ENCODE measurements at places on chromosomes 5 and 9. TPM values are rescaled to one million over a fixed set of nuclear protein-coding genes. Genes with fewer than 3 reads are reported as not detected.

GRCh38 chr5:42569953-42570548, 146.8 kb downstream of the GHR start:
- no peak for DNase-seq

- DNase-seq: peak; percentile 18
Measured at GRCh38 chr9:135242049-135242396, 154.6 kb downstream of the OLFM1 start.

DNA sequence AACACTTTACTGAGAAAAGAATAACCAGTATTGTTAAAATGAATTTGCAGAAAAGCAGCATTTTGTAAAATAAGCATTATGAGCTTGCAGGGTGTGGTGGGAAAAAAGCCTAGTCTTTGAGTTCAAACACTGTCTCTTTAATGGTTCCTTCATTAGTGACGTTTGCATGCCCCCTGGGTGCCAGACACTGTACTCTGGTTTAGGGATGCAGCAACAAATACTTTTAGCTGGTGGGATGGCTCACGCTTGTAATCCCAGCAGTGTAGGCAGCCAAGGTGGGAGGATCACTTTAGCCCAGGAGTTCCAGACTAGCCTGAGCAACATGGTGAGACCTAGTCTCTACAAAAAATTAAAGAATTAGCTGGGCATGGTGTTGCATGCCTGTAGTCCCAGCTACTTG, 62.3 kb downstream of the MAST4 start:
- DNase-seq: no peak

- DNase-seq: no peak
Measured at GRCh38 chr9:99235926-99236634, 14.0 kb downstream of the SEC61B start.

Gene SPINK13
- not detected for total RNA-seq

Gene HAVCR2
- total RNA-seq: 2.1 TPM

Measured in mucosa of descending colon (tissue), 3 donors.